CD4-positive, alpha-beta memory T cell (primary cell): ENCODE measurements at places on chromosomes 11 and 22. TPM values are rescaled to one million over a fixed set of nuclear protein-coding genes. Genes with fewer than 3 reads are reported as not detected.

THY1 gene
- total RNA-seq = not detected

ANKK1 gene
- 3.8 TPM for total RNA-seq

DNA sequence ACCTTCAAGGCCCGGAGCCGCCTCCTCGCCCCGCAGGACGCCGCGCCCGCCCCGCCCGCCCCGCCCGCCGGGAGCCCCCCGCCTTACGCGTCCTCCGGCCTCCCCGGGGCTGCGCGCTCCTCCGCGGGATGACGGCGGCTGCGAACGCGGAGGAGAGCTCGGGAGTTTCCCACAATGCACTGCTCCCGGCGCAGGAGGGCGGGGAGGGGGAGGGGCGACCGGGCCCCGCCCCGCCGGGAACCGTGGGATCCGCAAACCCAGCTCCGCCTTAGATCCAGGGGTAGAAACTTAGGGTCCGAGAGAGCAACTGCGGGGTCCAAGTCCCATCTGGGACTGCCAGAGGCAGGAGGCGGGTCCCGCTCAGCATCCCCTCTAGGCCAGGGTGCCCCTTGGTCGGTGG lies at the start of gene CEND1:
CEND1 (minus strand) TSS at position 148 of the 400 bp plus-strand sequence. CDS start 1,514 bp downstream, outside the sequence.
- DNase-seq = no peak
- peaks cover 12% of the 10 kb centered on the region for H3K36me3 ChIP-seq
- H3K27me3 ChIP-seq = peaks cover 4% of the 10 kb centered on the region
- H3K4me1 ChIP-seq = peaks cover 10% of the 10 kb centered on the region
- H3K27ac ChIP-seq = no peak within 1 kb of the TSS
- H3K4me3 ChIP-seq = no peak within 1 kb of the TSS

- H3K27ac ChIP-seq = no peak overlapping the region
- H3K36me3 ChIP-seq = peaks cover 8% of the 10 kb centered on the region
- no peak overlapping the region for H3K4me3 ChIP-seq
- no peak for DNase-seq
- no peaks in the 10 kb centered on the region for H3K27me3 ChIP-seq
These were observed 14.5 kb downstream of the SERPINH1 start for GRCh38 chr11:75576499-75576918.

DNA sequence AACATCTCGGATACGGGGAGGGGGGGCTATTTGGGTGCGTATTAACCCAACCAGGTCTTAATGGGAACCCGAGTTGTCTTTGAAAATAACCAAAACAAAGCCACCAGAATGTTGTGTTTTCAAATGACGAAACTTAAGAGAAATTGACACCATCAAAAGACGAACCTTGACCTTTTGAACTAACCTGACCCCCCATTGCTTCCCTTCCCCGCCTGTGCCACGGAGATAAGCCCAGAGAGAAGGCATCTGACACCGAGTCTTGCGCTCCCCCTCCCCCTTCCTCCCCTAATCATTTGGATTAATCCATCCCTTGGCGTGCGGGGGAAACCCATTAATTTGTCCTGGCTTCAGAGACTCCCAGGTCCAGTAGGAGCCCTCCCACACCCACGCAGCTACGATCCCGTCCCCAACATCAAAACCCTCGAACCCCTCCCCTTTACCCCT lies 4.5 kb upstream of the GCAT start:
- peaks cover 11% of the 10 kb centered on the region for H3K27me3 ChIP-seq
- no peak for DNase-seq
- no peaks in the 10 kb centered on the region for H3K36me3 ChIP-seq
- no peak overlapping the region for H3K27ac ChIP-seq
- H3K4me1 ChIP-seq = peaks cover 54% of the 10 kb centered on the region
- H3K4me3 ChIP-seq = peak overlapping the region; percentile 36

- no peaks in the 10 kb centered on the region for H3K36me3 ChIP-seq
- no peak for DNase-seq
- no peaks in the 10 kb centered on the region for H3K27me3 ChIP-seq
- H3K4me3 ChIP-seq = no peak overlapping the region
- H3K27ac ChIP-seq = no peak overlapping the region
These were observed 234.9 kb upstream of the ARHGAP20 start for GRCh38 chr11:110947096-110947495.

DNA sequence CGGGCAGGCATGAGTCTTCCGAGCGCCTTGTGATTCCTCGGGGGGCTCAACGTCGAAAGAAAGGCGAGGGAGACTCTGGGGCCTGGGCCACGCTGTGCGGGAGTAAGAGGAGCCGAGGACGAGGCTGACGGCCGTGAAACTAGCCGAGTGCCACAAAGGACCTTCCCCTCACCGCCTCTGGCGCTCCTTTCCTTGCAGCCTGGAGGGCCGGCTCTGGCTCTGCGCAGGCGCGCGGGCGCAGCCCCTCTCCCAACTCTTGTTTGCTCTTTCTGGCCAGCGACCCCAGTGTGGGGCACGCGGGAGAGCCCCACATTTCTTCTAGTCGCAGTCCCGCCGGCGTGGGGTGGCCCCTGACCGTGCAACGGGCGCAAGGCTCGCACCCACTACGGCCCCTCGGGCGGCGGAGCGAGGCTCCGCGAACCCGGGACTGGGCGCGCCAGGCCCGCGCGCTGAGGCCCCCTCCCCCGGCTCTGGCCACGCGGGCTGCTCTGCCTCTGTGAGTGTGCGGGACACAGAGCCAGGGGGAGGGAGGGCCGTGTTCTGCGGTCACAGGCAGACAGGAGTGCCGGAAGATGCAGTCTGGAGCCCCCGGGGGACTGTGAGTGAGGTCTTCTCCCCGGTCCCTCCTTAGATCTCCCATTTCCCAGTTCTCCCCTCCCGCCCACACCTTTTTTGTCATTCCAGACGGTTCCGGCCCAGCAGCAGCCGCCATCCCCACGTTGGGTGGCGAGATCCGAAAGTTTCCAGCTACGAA lies 1.0 kb upstream of the TOB2 start:
- DNase-seq = peak; percentile 53
- H3K27ac ChIP-seq = peak overlapping the region; percentile 87
- no peaks in the 10 kb centered on the region for H3K27me3 ChIP-seq
- H3K36me3 ChIP-seq = no peaks in the 10 kb centered on the region

GRCh38 chr22:37905534-37906363 lies at the start of gene MICALL1:
Gene MICALL1, plus strand, starts transcription at chr22:37906297. Its CDS starts 126 bp downstream, at chr22:37906423.
- peak within 1 kb of the TSS; percentile 58 for H3K27ac ChIP-seq
- H3K27me3 ChIP-seq = no peaks in the 10 kb centered on the region
- peaks cover 18% of the 10 kb centered on the region for H3K4me1 ChIP-seq
- DNase-seq = peak; percentile 62

GRCh38 chr11:133903056-133903455 lies 53.7 kb downstream of the IGSF9B start:
- H3K4me3 ChIP-seq = no peak overlapping the region
- no peaks in the 10 kb centered on the region for H3K4me1 ChIP-seq
- H3K27ac ChIP-seq = no peak overlapping the region
- no peak for DNase-seq
- H3K27me3 ChIP-seq = no peaks in the 10 kb centered on the region

DNA sequence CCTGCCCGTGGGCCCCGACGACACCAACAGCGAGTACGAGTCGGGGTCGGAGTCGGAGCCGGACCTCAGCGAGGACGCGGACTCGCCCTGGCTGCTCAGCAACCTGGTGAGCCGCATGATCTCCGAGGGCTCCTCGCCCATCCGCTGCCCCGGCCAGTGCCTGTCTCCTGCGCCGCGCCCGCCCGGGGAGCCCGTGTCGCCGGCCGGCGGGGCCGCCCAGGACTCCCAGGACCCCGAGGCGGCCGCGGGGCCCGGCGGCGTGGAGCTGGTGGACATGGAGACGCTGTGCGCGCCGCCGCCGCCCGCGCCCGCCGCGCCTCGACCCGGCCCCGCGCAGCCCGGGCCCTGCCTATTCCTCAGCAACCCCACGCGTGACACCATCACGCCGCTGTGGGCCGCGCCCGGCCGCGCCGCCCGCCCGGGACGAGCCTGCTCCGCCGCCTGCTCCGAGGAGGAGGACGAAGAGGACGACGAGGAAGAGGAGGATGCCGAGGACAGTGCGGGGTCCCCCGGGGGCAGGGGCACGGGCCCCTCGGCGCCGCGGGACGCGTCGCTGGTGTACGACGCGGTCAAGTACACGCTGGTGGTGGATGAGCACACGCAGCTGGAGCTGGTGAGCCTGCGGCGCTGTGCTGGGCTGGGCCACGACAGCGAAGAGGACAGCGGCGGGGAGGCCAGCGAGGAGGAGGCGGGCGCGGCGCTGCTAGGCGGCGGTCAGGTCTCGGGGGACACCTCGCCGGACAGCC lies 3.8 kb downstream of the MAPK8IP2 start:
- H3K4me3 ChIP-seq = no peak overlapping the region
- peaks cover 7% of the 10 kb centered on the region for H3K27me3 ChIP-seq
- H3K36me3 ChIP-seq = no peaks in the 10 kb centered on the region
- H3K27ac ChIP-seq = no peak overlapping the region
- DNase-seq = no peak

GRCh38 chr22:42994917-42995562 lies 19.9 kb downstream of the PACSIN2 start:
- H3K4me1 ChIP-seq = peaks cover 22% of the 10 kb centered on the region
- no peak for DNase-seq
- no peak overlapping the region for H3K27ac ChIP-seq
- H3K27me3 ChIP-seq = no peaks in the 10 kb centered on the region
- no peaks in the 10 kb centered on the region for H3K36me3 ChIP-seq
- H3K4me3 ChIP-seq = no peak overlapping the region

GRCh38 chr11:102293873-102294601 lies 23.2 kb upstream of the BIRC3 start:
- H3K27ac ChIP-seq = peak overlapping the region; percentile 62
- H3K36me3 ChIP-seq = no peaks in the 10 kb centered on the region
- no peak overlapping the region for H3K4me3 ChIP-seq
- peaks cover 34% of the 10 kb centered on the region for H3K4me1 ChIP-seq
- H3K27me3 ChIP-seq = no peaks in the 10 kb centered on the region

DNA sequence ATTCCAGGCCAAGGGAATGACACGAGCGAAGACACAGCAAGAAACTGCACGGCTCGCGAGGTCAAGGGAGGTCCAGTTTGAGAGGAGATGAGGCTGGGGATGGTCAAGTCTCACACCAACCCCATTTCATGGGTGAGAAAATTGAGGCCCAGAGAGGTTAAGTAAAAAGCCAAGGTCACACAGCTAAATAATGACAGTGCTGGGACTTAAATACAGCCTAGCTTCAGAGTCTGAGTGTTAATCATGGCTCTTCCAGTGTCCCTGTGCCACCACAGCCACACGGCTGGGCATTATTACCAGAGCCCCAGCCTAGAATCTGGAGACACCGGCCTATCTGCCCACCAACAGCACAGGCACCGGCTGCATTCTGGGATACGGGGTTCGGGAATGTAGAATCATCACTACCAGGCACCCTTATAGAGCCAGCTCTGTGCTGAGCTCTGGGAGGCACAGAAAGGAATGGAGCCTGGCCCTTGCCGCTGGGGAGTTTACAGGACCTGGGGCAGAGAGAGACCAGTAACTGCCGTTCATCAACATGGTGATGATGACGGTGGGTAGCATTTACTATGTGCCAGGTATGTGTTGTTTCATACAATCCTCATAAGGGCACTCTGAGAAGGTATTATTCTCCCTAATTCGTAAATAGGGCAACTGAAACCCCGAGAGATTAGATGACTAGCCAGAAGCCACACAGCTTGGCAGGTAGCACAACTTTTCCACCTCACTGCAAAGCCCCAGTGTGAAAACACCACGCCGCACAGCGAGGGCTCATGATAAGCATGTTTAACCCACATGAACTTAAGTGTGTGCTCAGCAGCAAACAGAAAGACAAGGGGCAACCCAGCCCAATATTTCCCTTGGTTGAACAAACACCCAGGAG lies 51.8 kb downstream of the CD6 start:
- H3K36me3 ChIP-seq = peaks cover 24% of the 10 kb centered on the region
- H3K4me1 ChIP-seq = peaks cover 92% of the 10 kb centered on the region
- H3K27ac ChIP-seq = peak overlapping the region; percentile 83
- no peaks in the 10 kb centered on the region for H3K27me3 ChIP-seq

DNA sequence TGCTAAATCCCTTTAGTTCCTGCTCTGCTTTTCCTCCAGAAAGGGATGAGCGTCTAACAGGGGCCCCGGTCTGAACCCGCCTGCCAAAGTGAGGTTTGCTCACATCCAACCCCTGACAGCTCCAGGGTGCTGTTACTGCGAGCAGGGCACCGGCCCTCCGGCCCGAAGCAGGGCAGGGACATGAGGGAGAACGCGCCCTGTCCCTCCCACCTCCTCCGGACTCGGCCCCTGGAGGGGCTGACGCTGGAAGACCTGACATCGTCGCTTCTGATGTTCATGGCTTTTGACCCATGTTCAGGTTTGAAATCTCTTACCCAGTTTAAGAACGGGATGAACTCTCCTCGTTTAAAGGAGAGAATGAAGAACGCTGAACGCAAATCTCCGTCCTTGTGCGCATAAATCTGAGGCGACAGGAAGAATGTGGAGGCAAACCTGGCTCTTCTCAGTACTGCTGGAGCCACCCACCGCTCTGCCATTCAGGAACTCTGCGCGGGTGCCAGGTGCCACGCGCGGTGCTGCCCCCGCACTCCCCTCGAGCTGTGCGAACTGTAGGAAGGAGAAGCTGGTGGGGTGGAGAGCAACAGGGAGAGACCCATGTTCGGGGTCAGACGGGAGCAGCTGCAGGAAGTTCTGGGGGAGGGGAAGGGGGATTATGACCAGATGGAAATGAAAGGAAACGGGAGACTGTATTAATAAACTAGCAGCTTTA lies 826 bp upstream of the EEF1G start:
- H3K36me3 ChIP-seq = peaks cover 53% of the 10 kb centered on the region
- H3K27me3 ChIP-seq = no peaks in the 10 kb centered on the region
- H3K4me3 ChIP-seq = peak overlapping the region; percentile 91
- peaks cover 44% of the 10 kb centered on the region for H3K4me1 ChIP-seq
- H3K27ac ChIP-seq = peak overlapping the region; percentile 77
- DNase-seq = no peak
